Activated CD4-positive, CD25-positive, alpha-beta regulatory T cell (primary cell): ENCODE measurements at places on chromosomes 1 and 21.

- no peak for DNase-seq
These were observed 20.4 kb downstream of the CACHD1 start for GRCh38 chr1:64490213-64490818.

DNA sequence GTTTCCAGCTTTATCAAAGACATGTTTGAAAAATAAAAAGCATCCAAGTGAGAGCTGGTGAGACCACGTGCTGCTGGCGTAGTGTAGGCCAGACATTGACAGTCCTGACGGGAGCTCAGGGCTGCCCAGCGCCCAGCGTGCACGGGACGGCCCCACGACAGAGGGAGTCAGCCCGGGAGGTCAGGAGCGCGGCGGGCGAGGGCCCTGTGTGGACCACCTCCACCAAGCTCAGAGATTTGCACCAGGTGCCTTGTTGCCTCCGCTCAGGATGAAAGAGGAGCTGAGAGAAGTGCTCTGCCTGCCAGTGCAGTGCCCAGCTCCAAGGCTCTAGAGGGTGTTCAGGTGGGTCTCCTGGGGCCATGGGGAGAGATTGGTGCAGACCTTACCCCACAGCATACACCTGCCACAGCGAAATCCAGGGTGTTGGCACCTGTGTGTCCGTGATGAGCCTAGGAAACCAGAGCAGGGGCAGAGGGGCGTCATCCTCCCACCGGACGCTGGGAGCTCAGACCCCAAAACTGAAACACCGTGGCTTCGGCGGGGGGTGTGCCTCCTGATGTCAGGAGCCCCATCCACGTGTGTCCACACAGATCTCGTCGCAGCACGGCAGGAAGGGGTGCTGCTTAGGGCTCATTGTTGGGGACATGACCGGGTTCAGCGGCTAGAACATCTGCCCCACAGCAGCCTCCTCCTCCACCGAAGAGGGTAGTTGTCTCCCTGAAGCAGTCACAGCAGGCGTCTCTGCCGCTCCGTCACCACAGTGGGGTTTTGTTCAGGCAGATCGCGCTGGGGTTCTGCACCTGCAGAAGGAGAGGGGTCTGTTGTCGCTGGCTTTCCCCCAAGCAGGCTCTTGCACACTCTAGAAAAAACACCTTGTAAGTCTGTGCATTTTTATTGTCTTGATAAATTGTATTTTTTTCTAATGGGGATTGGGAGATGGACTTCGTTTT is 64.2 kb downstream of the POFUT2 start:
- no peak for DNase-seq

DNA sequence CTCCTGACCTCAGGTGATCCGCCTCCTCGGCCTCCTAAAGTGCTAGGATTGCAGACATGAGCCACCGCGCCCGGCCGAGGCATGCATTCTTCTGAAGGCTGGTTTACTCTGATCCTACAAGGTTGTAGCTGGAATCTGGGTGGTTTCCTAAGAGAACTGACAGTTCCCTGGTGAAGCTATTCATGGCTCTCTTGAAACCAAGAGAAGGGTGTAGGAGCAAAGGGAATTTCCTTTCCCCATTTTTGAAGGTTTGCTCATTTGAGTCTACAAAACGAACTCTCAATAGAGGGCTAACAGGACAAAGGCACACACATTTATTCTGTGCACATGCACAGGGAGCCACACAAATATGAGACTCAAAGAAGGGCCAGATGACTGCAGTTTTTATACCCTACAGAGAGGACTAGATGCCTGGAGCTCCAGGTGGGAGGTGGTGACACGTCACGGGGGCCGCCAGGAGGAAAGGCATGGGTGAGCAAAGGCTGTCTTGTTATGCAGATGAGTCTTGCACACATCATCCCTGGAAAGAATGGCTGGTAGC is 49.5 kb upstream of the ERRFI1 start:
- DNase-seq = no peak

GRCh38 chr21:15064576-15065391 is at the start of gene NRIP1:
TSS of gene NRIP1 (minus strand) at chr21:15065000. CDS start at chr21:14968192, 96,808 bp downstream.
- DNase-seq = peak; percentile 51

DNA sequence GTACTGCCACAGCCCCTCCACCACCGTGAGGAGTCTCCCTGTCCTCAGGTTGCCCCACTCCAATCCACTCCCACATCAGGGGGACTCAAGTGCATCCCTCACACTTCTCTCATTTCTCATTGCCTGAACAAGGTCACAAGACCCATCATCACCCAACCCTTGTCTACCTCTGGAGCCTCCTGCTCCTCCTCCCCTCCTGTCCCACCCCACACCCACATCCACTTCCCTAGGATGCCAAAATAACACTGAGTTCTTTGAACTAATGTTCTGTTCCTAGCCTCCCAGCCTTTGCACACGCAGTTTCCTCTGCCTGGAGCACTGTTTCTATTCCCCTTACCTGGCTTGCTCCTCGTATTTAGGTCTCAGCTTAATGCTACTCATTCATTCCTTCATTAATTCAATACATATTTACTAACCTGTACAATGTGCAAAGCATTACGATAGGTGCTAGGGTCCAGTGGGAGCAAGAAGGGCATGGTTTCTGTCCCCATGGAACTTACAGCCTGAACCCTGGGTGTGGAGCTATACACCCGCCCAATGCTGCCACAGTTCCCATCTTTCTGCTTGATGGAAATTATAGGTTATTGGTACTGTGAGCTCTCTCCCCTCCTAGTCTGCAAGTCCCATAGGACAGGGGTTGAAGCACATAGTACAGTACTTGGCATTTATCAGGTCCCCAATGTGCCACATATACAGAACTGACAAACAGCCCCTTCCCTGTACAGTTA is 96.1 kb upstream of the GRIK3 start:
- no peak for DNase-seq

GRCh38 chr1:10431070-10431730 is 967 bp downstream of the CENPS start:
- DNase-seq = no peak

DNA sequence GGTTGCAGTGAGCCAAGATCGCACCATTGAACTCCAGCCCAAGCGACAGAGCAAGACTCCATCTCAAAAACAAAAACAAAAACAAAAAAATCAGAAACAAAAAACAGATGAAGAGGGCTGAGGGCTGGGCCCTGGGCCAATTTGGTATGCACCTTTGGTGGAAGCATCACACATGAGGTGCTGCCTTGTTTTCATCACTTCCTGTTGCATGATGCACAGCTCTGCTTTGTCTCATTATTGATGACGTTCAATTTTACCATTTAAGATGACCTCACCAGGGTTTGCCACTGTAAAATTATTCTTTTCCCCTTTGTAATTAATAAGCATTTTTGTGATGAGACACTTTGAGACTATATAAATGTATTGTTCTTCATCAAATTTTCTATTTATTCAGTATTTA is 9.8 kb upstream of the IFNAR2 start:
- no peak for DNase-seq

GRCh38 chr1:23341931-23342692 is 2.0 kb downstream of the HNRNPR start:
- no peak for DNase-seq

DNA sequence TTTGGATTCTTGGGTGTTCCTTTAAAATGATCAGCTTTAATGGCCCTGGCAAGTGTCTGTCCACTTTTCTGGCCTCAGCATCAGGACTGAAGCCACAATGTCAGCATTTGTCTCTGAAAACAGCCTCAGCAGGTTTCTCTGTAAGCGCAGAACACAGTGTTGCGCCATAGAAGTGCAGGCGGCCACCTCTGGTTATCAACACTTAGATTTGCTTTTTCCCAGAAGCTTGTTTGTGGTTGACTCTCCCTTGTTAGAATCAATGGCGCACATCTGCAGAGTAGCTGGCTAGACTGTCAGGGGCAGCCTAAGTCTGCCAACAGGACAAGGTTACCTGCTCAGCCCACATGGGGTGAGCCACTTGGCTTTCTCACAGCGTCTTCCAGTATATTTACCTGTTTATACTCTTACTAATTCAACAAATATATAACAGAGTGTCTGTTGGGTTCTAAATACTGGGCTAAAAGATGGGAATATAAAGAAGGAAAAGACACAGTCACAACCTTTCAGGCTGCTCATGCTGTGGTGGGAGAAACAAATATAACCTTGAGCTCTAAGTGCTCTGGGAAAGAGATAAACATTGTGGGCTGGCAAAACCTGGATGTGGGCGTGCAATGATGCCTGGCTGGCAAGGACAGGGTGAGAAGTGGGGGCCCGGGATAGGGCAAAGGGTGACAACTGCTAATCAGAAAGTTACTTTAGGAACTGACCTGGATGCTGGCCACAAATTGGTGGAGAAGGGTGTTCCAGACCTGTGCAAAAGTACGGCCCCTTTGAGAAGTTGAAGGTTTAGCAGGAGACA is 149.3 kb upstream of the KIAA0040 start:
- no peak for DNase-seq

DNA sequence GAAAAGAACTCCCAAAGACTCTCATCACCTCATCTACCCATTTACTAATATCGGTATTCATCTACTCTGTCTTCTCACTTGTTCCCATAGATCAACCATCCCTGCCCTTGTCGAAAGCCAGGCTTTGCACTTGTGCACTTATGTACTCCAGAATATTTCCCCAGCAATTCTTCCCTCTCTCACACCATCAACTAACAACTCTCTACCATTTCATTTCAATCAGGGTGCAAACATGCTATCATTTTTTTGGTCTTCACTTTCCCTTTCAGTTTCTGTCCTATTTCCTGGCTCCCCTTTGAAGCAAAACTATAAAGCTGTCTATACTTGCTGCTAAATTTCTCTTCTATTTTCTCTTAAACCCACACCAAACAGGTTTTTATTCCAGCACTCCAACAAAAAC is 6.7 kb downstream of the C1orf105 start:
- no peak for DNase-seq

GRCh38 chr1:205961405-205961804 is 18.1 kb upstream of the SLC26A9 start:
- no peak for DNase-seq

GRCh38 chr1:168252204-168252733 is 26.5 kb downstream of the SFT2D2 start:
- DNase-seq = no peak

GRCh38 chr21:43322805-43323204 is 104.1 kb downstream of the SIK1 start:
- no peak for DNase-seq

DNA sequence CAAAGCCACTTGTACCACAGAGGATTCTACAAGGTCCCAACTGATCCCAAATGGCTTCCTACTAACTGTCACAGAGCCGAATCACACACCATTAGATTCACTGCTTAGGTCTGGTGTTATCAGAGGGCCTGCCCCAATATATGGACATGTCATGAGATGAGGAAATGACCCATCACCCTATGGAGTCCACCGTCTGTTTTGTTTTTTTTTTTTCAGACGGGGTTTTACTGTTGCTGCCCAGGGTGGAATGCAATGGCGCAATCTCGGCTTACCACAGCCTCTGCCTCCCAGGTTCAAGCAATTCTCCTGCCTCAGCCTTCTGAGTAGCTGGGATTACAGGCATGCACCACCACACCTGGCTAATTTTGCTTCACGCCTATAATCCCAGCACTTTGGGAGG is 83.8 kb upstream of the ETS2 start:
- no peak for DNase-seq

DNA sequence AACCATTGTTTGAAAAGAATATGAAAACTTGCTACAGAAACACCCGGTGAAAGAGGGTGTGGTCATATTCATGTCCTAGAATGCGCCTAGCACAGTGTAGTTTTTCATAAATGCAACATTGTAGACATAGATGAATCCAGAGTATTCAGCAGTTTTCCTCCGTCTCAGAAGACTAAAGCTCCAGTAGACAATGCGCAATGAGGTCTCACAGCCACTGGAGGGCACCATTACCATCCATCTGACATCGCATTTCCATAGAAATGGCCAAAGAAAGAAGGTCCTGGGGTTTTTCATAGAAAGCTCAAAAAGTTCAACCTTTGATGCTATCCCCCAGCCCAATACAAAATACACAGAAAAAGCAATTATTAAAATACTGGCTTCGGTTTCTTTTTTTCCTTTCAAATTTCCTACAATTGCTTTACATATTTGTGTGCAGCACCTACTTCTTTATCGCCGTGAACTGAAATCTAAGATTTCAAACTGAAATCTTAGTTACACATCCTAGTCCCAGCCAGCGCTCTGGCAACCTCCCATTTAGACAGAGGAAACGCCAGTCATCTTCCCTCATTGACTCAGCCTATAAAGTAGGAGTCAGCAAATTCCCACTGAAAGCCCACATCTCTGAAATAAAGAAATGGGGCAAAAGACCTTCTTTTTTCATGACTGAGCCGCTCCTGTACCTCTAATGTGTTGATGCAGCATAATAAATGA is 3.9 kb upstream of the CD58 start:
- peak; percentile 6 for DNase-seq

DNA sequence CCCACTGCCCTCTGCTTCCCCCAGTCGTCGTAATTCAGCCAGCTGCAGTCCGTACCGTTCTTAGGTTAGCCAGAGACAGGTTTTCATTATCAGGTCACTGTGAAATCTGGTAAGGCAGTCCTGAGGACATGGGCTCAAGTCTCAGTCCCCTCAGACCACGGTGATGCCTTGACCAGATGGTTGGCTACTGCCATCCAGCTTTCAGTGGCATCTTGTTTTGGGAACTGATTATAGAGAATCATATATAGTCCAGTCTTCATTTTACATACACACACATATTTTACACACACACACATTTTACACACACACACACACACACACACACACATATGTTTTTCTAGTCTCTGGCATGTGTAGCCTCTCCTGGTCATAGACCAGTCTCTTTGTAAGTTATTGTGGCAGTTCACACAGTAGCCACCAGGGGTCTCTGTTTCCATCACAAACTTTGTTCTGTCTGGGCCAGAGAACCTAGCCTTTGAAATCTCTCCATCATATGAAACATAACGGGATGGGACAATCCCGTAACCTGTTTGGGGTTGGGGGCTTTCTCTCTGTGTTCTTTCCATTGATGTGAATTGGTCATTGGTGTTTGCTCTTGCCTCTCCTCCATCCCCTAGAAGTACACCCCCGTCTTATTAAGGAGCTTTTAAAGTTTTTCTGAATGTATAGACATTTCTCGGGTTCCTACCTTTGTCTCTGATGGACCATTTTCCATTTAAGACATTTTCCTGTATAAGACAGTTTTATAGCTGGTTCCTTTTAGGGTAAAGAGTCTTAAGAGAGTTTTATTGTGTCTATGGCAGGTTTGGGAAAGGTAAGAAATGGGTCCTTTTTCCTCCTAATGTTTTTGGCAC is 8.4 kb upstream of the IKBKE start:
- DNase-seq = peak; percentile 47
